ENCODE measurements at places on chromosomes 13 and 19.
A peak's percentile ranks its signal among the peaks of the same experiment; 100 is the strongest.

- DNase-seq = no peak
Measured at GRCh38 chr19:6216236-6216995, 63.4 kb downstream of the MLLT1 start.

- DNase-seq = peak; percentile 55
Measured at GRCh38 chr19:13092606-13093235, 9.9 kb downstream of the LYL1 start.

- no peak for DNase-seq
Measured at GRCh38 chr19:1238369-1239303, 831 bp upstream of the CBARP start.

DNA sequence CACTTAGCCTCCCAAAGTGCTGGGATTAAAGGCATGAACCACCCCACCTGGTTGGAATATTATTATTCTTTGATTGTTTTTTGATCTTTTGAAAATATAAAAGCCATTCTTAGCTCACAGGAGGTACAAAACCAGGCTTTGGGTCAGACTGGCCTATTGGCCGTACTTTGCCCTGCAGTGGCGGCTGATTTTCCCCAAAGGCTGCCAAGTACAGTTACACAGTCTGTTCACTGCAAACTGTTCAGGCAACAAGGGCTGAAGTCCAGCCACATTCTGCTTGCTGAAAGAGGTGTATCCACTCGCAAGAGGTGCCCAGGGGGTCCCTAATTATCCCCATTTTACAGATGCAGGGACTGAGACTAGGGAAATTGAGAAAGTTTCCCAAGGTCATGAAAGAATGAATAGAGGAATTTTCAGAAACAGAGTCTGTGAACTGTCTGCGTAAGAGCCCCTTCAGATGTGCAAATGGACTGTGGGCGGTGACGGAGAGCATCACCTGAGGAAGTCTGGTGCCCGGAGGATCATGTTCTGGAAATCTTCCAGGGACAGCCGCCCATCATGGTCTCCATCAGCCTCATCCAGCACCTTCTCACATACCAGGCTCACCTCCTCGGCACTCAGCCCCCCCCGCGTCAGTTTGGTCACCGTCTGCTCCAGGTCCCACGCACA is 9.0 kb downstream of the CIB3 start:
- no peak for DNase-seq

DNA sequence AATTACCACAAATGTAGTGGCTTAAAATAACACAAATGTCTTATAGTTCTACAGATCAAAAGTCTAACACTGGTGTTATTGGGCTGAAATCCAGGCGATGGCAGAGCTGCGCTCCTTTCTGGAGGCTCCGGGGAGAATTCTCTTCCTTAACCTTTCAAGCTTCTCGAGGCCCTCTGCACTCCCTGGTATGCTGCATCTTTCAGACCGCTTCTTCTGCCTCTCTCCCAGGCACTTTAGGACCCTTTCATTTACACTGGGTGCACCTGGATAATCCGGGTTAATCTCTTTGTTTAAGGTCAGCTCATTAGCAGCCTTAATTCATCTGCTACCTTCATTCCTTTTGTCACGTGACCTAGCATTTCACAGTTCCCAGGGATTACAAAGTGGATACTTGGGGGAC is 211.3 kb upstream of the RFC3 start:
- DNase-seq = no peak

DNA sequence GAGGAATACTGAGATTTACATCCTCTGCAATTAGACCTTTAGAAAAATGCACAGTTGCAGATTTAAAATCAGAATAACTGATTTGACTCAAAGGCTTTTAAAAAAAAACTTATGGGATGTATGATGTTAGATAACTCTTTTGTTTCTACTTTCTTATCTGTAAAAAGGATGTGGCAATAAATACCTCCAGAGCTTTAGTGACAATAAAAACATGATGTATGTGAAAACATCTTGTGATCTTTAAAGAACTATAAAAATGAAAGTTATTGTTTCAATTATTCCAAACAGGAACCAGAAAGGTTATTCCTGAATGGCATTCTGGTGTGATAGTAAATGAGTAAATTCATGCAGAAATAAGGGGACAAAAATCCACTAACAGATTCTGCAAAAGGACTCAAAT is 2712.2 kb upstream of the PCDH20 start:
- no peak for DNase-seq

GRCh38 chr13:114067886-114068651 is 64.4 kb downstream of the RASA3 start:
- peak; percentile 60 for DNase-seq

DNA sequence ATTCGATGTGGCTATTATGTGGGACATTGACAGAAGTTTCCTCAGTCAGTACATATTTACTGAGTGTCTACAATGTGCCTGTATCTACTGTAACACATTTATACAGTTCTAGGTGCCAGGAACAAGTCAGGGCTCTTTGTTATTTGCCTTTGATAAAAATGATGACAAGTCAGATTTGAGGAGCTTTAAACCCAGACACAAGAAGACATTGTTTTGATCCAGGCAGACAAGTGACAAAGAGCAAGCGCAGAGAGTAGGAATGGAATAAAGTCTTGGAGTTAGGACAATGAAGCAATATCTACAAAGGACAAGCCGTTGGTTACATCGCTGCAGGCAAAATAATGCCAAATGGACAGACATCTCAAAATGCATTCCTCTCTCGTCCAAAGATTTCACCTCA is 70.1 kb downstream of the ITGBL1 start:
- no peak for DNase-seq

- no peak for DNase-seq
Measured at GRCh38 chr19:41299046-41299754, 10.8 kb upstream of the CCDC97 start.

DNA sequence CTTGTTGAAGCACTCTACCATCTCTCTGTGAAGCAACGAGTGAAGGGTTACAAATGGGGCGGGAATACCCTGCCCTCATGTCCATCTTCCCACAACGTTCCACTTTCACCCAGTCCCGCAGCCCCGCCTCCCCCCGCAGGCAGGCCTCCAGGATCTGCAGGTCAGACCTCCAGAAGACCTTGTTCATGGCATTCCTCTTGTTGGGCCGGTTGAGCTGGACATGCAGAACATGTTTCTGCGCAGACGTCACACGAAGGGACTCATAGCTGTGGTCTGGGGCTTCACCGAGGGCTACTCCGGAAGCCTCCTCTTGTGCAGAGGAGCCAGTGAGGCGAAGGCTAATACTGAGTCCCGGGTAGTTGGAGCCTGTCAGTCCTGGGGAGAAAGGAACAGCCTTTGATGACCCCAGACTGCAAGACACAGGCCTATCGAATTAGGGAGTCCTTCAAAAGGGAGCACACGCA is 420 bp downstream of the ECH1 start:
- peak; percentile 63 for DNase-seq

DNA sequence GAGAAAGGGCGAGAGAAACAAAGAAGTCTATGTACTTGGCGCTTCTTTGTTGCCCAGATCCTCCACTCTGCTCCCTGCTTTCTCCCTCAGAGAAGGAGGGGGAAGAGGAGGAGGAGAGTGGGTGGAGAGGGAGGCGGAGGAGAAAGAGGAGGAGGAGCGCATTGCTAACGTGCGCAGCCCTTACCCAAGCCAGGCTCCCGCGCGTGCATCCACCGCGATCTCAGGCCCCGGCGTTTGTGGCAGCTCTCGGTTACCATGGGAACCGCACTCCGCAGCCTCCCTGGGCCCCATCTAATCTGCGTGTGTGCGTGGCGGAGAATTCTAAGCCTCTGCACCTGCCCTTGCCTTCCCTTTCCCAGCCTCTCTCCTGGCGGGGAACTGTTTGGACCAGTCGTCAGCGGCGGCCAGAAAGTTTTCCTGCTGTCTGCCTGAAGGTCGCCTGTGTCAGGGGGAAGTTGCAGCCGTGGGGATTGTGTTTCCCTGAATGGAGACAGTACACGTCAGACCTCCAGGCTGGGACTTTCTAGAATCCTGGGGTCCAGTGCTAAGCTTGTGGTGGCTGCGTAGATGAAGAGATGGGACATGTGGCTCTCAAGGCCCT is at the start of gene ERICH6B:
TSS of gene ERICH6B (minus strand) at position 239 of the 601 bp plus-strand sequence. CDS start 18,734 bp downstream, outside the sequence.
- DNase-seq = peak; percentile 65

DNA sequence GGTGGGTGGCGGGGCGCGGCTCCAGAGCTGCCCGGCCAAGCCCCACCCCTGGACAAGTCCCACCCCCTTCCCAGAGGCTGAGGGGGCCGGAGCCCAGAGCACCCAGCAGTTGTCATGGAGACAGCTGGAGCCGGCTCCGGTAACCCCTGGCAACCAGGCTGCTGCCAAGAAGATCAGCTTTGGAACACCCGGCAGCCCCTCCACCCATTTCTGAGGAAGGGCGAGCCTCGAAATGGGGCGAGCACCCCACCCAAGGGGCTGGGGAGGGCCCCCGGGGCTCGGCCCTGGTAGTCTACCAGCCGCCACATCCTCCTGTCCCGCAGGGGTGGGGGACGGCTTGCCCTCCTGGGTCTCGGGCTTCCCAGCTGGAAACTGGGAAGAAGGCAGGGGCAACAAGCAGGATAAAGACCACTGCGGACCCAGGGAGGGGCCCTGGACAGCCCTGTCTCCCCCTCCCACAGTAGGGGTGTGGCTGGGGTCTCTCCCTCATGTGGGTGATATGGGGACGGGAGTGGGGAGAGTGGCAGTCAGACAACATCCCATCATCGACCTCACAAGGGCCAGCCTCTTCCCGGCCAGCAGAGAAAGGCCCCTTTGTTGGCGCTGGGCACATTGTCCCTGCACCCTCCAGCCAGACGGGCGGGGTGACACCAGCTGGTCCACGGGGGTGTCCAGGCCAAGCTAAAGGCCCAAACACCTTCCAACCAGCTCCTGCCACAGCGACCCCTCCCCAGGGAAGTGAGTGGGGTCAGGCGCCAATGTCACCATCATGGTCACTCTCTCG is 1.5 kb downstream of the CERS1 start:
- peak; percentile 38 for DNase-seq

DNA sequence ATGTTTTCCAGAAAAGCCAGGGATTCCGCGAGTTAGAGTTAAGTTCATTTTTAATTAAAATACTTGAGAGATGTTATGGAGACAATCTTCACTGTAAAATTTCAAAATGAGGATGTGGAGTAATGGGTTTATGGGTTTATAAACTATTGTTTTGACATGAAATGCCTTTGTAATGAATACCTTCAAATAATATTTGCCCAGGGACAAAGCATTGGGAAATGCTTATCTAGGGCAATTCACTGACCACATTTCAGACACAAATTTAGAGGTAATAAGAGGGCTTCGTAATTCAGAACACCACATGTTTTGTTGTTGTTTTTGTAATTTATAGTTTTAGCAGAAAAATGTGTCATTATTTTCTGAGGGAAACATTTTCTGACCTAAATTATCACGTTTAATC is 241.1 kb upstream of the ATXN8OS start:
- no peak for DNase-seq

- no peak for DNase-seq
Measured at GRCh38 chr13:37995092-37995491, 125.5 kb upstream of the TRPC4 start.

GRCh38 chr13:62278271-62278670 is 862.6 kb upstream of the PCDH20 start:
- peak; percentile 1 for DNase-seq

DNA sequence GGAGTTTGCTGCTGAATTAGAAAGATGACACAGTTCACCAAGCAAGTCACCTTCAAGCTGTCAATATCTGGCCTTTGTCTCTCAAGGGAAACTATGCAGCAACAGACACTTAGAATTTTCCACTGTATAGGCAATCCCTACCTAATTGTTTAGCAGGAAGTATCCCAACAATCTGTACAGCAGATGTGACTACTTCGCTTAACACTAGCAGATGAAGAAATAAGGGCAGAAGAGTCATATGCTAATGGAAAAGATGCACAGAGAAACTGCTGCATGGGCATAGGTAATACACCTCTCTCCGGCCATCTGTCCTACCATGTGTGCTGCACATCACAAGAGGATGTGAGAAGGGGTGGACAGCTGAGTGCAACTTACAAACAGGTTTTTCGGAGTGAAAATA is 851.2 kb downstream of the PCDH9 start:
- no peak for DNase-seq

- DNase-seq = peak; percentile 57
Measured at GRCh38 chr13:98144027-98144741, 1.3 kb downstream of the FARP1 start.

DNA sequence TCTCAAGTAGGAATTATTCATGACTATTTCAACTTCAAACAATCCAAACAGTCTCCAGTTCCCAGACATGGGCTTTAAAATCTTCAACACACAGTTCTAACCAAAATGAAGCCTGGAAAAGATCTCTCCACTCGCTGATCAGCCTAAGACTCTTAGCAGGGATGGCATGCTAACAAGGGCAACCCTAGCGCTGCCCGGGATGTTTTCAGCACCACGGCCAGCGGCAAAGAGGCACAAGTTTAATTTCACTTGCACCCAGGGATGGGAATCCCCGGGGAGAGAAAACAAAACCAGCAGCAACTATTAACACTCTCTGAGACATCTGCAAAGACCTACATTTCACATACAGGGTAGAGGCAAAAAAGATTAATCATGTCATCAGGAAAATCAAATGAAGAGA is 43.0 kb downstream of the CACNA1A start:
- peak; percentile 59 for DNase-seq

DNA sequence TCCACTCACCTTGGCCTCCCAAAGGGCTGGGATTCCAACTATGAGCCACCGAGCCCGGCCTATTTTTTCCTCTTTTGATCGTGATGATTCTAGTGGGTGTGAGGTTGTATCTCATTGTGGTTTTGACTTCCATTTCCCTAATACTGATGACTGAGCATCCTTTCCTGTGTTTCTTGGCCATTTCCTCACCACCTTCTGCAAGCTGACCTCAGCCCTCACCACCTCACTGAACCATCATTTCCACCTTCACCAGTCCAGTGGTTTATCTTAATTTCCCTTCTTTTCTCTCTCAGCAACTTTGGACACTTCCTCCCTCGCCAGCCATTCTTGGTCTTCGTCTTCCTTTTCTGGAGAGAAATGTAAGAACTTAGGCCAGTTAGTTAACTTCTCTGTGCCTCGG is 13.0 kb upstream of the BICRA start:
- DNase-seq = no peak

GRCh38 chr19:54523403-54523802 is 20.8 kb downstream of the LAIR2 start:
- peak; percentile 28 for DNase-seq

DNA sequence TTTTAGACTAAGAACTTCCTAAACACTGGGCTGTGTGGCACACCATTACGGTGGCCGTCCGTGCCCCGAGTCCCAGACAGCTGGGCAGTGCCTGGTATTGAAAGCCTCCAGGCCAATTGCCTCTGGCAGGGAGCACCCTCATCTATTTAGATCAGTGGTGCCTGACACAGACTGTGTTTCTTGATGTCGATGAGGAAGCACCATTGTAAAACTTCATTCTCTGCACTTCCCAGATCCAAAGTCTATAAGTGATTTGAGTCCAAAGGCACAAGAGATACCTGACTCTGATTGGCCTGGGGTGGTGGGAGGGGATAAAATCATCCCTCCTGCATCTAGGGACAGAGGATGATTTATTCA is 8.5 kb upstream of the STK24 start:
- DNase-seq = no peak

- DNase-seq = peak; percentile 35
Measured at GRCh38 chr13:20412691-20413355, 112.8 kb downstream of the CRYL1 start.

All from hematopoietic multipotent progenitor cell treated with erythropoietin and hydrocortisone succinate and interleukin-3 and kit ligand, for 4 days (in vitro differentiated cells).